Activated CD8-positive, alpha-beta memory T cell treated with anti-CD3 and anti-CD28 coated beads for 24 hours (primary cell): ENCODE measurements at places on chromosomes 7 and 10.

DNA sequence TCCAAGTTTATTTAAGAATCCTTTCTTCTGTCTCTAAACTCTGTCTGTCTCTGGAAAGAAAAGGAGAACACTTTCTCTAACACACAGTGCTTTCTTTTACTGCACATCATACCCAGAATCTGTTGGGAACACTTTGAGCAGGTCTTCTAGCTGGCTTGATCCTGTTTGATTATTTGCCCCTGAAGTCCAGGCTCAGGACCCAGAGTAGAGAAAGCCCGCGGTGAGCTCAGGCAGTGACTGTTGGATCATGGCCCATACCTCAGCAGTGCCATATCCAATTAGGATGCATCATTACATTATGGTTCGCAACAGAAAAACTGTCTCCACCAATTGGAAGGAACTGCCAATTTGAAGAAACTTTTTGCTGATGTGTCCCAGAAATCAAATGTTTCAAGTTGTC, 51.4 kb downstream of the ATOH7 start:
- DNase-seq = no peak

GRCh38 chr7:106463851-106464611, 179.2 kb upstream of the NAMPT start:
- no peak for DNase-seq

DNA sequence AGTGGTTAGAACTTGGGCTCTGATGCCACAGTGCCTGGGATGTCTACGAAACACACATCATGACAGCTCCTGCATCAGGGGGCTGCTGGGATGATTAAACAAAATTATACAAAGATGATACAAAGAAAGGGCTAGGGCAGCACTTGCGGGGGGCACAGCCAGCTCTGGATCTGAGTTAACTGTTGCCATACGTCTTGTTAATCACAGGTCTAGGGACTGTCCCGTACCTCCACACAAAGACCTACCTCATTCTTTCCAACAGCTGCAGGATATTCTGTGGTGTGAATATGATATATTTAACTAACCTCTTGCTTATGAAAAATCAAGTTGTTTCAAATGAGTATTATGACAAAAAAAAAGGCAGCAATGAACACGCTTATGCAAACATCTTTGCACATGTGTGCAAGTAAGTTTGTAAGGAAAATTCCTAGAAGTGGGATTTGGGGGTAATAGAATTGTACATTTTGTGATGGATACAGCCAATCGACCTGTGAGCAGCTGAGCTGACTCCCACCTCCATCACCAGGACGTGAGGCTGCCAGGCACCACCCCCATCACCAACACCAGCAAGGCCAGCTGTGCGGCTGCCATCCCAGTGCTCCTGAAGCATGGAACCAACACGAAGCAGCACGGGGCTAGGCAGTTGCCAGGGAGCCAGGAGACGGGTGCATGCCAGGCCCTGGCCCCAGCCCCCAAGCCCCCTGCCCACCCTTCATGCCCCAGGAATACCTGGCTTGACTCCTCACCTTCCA, 23.5 kb downstream of the PTPRN2 start:
- DNase-seq = no peak

- no peak for DNase-seq
Measured at GRCh38 chr7:130951303-130951975, 217.4 kb upstream of the KLF14 start.

DNA sequence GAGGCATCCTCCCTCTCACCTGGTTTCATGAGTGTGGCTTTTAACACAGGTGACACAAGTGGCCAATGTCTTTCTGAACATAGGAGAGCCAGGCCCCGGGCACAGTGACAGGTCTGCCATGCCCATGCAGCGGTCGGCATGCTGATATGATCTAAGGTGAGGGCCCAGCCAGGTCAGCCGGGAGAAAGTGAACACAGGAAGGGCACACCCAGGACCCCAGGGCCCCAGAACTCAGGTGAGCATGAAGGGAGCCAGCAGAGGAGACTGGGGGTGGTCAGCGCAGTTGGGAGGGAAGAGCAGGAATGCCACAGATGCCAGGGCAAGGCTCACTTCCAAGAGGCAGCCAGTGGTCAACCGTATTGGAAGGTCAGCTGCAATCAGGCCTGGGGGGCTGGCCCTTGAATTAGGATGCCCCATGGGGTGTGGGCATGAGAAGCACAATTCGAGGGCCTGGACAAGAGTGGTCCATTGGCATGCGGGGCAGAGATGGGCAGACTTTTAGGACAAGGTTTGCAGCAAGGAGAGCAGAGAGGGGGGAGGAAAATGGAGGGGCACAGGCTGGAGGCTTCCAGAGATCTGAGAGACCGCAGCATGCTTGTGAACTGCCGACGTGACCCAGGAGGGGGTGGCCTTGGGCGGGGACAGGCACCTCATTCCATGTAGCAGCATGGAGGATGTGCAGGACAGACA, 3.9 kb upstream of the INPP5A start:
- no peak for DNase-seq

GRCh38 chr7:116948934-116949333, 4.4 kb upstream of the ST7 start:
- DNase-seq = no peak

DNA sequence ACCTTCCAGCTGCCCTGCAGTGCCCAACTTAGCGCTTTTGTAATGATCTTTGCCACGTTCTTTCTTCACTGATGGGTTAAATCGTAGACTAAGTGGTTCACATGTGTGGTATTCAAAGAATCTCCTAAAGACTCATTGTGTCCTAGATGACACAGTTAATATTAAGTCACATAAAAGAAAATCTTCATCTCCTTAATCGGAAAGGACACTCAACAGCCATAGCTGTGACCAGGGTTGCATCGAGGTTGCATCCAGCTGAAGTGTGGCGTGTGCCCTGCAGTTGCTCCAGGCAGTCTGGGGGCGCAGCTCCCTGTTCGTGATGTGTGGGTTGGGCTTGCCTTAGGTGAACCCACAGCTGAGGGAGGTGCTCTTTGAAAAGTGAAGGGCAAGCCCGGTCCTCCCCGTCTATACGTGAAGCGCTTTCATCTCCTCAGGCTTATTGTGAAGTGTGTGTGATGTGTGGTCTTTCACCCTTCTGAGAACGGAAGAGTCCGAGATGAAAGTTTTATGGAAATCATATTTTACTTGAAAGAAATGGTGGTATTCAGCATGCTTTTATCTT, 122.7 kb downstream of the TRRAP start:
- peak; percentile 68 for DNase-seq

- no peak for DNase-seq
Measured at GRCh38 chr10:52313256-52313932, 687 bp upstream of the DKK1 start.

DNA sequence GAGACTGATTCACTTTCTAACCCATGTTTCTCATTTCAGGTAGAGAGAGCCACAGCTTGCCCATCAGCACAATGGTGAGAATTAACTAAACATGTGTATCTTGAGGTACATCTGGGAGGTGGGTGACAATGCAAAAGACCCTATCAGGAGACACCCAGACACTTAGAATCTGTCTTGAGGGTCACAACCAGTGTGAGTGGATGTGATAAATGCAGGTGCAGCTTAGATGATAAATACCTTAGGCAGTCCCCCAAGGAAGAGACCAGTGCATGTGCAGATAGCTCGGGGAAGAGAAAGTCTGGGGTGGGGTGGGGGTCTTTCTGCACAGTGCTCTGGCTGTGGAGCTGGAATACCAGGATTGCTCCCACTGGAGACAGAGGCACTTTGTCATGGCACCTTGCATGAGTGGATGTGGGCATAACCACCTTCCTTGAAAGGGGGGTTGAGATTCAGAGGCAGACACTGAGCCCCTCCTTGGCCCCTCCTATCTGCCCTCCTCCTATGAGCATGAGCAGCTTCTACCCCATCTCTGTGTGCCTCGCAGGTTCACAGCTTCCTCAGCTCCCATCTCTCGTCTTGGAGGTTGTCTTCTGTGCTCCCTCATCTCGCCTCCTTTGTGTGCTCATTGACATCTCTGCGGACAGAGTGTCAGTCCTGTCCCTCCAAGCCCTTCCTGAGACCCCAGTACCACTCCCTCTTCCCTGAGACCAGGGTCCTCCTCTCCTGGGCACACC, 349.8 kb downstream of the TCERG1L start:
- peak; percentile 15 for DNase-seq

DNA sequence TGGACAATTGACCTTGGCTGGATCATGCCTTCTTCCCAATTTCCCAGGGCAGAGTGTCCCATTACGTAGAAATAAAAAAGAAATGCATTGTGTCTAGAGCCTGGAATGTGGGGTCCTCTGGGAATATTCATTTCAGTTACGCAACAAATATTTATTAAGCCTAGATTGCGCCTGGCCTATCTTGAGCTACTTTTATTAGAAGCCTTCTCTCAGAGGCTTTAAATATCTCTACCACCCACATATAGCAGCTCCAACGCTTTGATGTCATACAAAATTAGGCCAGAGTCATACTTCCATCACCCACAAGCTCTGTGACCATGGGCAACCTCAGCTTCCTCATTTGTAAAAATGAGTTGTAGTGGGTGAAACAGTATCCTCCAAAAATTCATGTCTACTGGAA, 24.9 kb upstream of the CARD11 start:
- DNase-seq = no peak

- no peak for DNase-seq
Measured at GRCh38 chr10:30502266-30503060, 68.5 kb downstream of the MAP3K8 start.
